Prostate gland (tissue), 2 donors: ENCODE measurements at places on chromosomes 1 and 21. TPM values are rescaled to one million over a fixed set of nuclear protein-coding genes. Genes with fewer than 3 reads are reported as not detected.
A peak's percentile ranks its signal among the peaks of the same experiment; 100 is the strongest.

S100A12 gene
- total RNA-seq: not detected

CORT gene
- total RNA-seq: 1.4 TPM

FCGR2B gene
- total RNA-seq: 1.9 TPM

KTI12 gene
- 9.2 TPM for total RNA-seq

LINGO4 gene
- 0.59 TPM for total RNA-seq

FOXJ3 gene
- total RNA-seq: 54.1 TPM

ERVH48-1 gene
- not detected for total RNA-seq

TRIM58 gene
- 9.6 TPM for total RNA-seq

DNA sequence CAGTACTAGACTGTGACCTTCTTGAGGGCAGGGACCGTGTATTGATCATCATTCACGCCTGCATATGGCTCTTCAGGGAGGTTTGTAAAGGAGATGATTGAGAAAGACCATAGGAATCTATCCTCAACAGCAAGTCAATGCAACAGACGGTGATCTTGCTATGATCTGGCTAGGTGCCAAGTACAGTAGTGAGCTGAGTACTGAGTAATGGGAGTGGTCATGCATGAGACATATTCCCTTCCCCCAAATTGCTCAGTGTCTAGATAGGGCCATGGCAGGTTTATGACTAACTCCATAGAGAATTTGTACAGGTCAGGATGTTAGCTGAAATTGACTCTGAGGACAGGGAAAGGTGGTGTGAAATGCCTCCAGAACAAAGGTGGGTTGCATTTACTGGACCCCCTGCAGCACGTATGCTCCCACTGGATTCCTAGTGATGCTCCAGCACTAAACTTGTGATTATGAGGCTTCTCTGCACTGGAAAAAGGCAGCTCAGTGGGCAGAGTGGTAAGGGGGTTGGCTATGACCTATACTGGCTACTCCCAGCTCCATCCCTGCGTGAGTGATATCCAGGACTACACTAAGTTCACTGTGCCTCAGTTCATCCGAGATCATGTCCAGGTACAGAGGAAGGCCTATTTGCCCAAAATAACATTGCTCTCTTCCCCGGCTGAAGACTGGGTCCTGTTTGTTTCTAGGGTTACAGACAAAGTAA, 37.2 kb downstream of the KCNJ6 start:
- H3K4me1 ChIP-seq: no peaks in the 10 kb centered on the region
- H3K4me3 ChIP-seq: no peak overlapping the region

DNA sequence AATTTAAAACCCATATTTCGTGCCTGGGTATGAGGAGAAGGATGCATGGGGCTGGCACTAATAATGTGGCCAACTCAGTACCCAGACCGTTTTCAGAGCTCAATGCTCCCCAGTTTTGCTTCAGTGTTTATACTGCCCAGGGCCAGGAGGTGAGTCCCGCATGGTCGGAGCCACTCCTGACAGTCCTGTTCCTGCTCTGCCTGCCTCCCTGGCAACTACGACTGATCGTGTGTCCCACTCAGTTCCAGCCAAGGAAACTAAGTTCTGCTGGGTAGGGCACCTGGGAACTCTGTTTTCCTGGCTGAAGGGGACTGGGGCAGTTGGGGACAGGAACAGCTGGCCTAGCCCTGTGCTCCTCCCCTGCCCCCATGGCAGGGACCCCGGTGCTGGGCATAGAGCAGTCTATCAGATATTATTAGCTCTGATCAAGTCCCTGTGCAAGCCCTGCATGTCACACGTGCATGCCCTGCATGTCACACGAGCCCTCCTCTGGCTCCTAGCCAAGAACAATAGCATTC, 19.2 kb downstream of the S100A7 start:
- H3K4me3 ChIP-seq: no peak overlapping the region
- H3K27me3 ChIP-seq: no peaks in the 10 kb centered on the region
- DNase-seq: no peak

GRCh38 chr1:150972417-150972940, 2.2 kb downstream of the CERS2 start:
- no peak overlapping the region for H3K4me3 ChIP-seq
- peak; percentile 24 for DNase-seq
- H3K27me3 ChIP-seq: no peaks in the 10 kb centered on the region
- peaks cover 25% of the 10 kb centered on the region for H3K4me1 ChIP-seq
- H3K36me3 ChIP-seq: no peaks in the 10 kb centered on the region
- peak overlapping the region; percentile 94 for H3K27ac ChIP-seq

DNA sequence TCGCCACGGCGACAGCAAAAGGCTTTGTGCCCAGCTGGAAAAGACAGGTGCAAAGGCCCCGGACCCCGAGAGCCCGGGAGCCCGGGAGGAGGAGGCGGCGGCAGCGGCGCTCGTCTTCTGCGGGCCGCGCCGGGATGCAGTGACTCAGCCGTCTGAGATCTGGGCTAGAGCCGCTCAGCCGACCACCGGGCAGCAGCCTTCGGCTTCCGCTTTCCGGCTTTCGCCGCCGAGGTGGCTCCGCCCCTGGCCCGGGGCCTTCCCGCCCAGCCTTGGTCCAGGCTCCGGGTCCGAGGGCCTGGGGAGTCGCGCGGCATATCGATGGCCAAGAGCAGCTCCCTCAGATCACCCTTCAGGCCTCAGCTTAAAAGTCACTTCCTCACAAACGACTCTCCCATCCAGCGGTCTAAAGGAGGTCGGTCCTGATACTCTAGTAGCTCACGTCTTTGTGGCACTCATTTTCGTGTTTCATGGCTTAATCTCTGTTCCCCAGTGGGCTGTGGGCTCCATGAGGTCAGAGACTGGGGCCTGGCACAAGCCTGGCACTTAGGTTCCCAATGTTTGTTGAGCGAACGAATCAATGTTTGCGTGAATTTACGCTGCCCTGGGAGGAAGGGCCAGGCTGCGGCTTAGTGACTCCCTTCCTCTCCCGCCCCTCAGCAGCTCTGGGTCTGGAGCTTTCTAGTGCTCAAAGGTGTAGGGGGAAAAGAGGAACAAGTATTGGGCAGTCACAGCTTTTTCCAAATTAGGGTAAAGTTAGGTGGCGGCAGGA, at the start of gene PHTF1:
PHTF1 (minus strand) TSS at position 154 of the 769 bp plus-strand sequence. CDS start 783 bp downstream, outside the sequence.
- peak within 1 kb of the TSS; percentile 59 for H3K4me3 ChIP-seq
- H3K36me3 ChIP-seq: no peaks in the 10 kb centered on the region
- peak within 1 kb of the TSS; percentile 93 for H3K27ac ChIP-seq
- no peaks in the 10 kb centered on the region for H3K27me3 ChIP-seq
- H3K4me1 ChIP-seq: no peaks in the 10 kb centered on the region

DNA sequence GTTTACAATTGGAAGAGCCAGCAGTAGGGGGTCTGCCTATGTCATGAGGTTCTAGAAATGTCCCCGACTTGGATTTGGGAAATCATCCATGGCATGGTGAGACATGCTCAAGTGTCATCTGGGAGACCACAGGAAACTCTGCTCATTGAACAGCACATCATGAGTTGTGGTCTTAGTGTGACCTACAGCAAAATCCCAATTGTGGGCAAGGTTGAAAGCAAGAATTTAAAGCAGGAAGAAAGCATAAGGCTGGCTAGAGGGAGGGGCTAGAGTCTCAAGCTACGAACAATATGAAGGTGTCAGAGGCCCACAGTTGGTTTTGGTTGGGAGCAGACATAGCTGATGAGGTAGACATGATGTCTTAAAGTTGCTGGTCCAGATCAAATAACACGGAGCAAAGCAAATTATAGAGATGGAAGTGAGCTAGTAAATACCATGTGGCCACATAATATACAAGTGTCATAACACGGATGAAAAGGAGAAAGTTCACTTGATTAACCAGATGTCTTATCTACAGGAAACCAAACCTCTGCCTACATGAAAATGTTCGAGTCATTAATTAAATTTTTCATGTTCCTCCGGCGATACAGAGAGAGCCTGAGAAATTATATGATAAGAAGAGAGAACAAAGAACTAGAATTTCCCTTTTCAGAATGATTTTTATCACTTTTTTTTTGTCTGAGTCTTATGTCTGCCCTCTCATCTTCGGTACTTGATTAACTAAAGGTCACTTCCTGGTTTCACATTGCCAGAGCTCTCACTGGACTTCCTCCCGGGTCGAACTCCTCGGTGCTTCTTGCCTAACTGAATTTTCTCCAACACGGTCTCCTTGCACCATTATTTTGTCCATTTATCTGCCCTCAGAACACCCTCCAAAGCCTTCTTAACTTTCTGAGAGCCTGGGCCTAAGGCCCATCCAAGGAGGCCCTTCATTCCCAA, 67.5 kb upstream of the DUSP10 start:
- H3K27me3 ChIP-seq: no peaks in the 10 kb centered on the region
- no peaks in the 10 kb centered on the region for H3K36me3 ChIP-seq
- DNase-seq: no peak
- no peaks in the 10 kb centered on the region for H3K4me1 ChIP-seq
- no peak overlapping the region for H3K4me3 ChIP-seq

- H3K27me3 ChIP-seq: no peaks in the 10 kb centered on the region
- no peak overlapping the region for H3K4me3 ChIP-seq
- no peaks in the 10 kb centered on the region for H3K4me1 ChIP-seq
- no peak overlapping the region for H3K27ac ChIP-seq
These were observed 62.5 kb downstream of the MORN1 start for GRCh38 chr1:2328676-2329455.

- H3K27ac ChIP-seq: no peak overlapping the region
- H3K36me3 ChIP-seq: no peaks in the 10 kb centered on the region
- DNase-seq: peak; percentile 46
These were observed 315.7 kb downstream of the TPR start for GRCh38 chr1:186059311-186059710.

DNA sequence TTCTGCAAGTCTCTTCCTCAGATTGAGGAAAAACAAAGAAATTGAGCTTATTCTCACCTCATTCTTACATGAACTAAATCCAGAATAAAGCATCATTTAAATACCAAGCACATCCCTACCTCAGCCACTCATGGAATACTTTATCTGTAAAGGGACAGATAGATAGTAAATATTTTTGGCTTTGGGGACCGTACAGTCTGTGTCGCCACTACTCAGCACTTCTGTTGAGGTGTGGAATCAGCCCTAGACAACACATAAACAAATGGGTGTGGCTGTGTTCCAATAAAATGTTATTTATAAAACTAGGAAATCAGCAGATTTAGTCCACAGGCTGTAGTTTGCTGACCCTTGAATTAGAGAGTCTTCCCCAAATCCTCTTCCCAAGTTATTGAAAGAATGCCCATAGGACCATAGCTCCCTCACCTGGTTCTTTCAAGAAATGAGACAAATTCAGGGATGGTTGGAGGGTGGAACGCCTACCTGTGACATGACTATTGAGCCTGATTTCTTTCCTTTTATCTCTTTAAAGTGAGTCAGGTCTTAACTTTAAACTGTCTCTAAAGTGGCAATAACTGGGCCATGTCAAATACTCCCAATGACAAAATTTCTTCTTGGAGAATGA, 878.5 kb downstream of the USP25 start:
- H3K4me3 ChIP-seq: no peak overlapping the region
- H3K27me3 ChIP-seq: no peaks in the 10 kb centered on the region
- H3K27ac ChIP-seq: no peak overlapping the region

- H3K27me3 ChIP-seq: no peaks in the 10 kb centered on the region
- no peaks in the 10 kb centered on the region for H3K36me3 ChIP-seq
- H3K27ac ChIP-seq: no peak overlapping the region
- no peak overlapping the region for H3K4me3 ChIP-seq
- no peak for DNase-seq
These were observed 132.4 kb downstream of the SDCCAG8 start for GRCh38 chr1:243388276-243388675.

- H3K4me1 ChIP-seq: no peaks in the 10 kb centered on the region
- no peaks in the 10 kb centered on the region for H3K36me3 ChIP-seq
- no peaks in the 10 kb centered on the region for H3K27me3 ChIP-seq
- H3K27ac ChIP-seq: no peak within 1 kb of the TSS
These were observed at the start of gene C1orf141 for GRCh38 chr1:67134695-67135094. Gene C1orf141, minus strand, starts transcription at chr1:67134970. Its CDS starts 7,730 bp downstream, at chr1:67127240.

GRCh38 chr1:79197421-79197820, 190.9 kb upstream of the ADGRL4 start:
- no peak for DNase-seq
- no peak overlapping the region for H3K27ac ChIP-seq
- H3K27me3 ChIP-seq: no peaks in the 10 kb centered on the region
- no peaks in the 10 kb centered on the region for H3K4me1 ChIP-seq

GRCh38 chr1:174700314-174700713, 252.6 kb downstream of the GPR52 start:
- H3K36me3 ChIP-seq: no peaks in the 10 kb centered on the region
- no peak overlapping the region for H3K4me3 ChIP-seq
- no peaks in the 10 kb centered on the region for H3K4me1 ChIP-seq

DNA sequence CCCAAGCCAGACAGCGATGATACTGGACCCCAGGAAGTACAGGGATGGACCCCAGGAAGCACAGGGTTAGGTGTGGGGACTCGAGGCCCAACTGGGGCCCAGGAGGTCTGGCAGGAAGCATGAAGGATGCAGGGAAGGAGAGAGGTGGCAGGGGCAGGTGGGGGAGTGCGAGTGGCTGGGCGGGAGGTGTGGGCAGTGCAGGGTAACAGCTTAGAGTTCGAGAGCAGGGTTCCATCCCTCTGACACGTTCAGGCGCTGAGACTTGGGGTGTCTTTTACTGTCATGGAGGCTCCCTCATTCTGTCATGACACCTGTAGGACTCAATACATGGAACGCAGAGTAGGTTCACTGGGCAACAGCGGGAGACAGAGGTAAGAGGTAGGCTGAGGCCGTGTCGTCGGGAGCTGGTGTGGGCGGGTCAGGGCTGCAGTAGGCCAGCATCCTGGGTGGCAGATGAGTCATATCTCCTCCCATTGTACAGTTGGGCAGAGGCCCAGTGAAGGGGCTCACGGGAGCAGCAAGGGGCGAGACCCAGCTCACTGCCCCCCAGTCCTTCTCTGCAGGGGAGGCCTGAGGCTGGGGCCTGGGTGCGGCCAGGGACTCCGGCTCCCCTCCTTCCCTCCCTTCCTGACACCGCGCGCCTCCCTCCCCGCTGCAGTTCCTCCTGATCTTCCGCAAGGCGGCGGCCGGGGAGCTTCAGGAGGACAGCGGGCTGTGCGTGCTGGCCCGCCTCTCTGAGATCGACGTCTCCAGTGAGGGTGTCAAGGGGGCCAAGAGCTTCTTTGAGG, 11.6 kb upstream of the CTRC start:
- no peak overlapping the region for H3K4me3 ChIP-seq
- no peaks in the 10 kb centered on the region for H3K27me3 ChIP-seq
- peak overlapping the region; percentile 62 for H3K27ac ChIP-seq
- no peaks in the 10 kb centered on the region for H3K36me3 ChIP-seq

DNA sequence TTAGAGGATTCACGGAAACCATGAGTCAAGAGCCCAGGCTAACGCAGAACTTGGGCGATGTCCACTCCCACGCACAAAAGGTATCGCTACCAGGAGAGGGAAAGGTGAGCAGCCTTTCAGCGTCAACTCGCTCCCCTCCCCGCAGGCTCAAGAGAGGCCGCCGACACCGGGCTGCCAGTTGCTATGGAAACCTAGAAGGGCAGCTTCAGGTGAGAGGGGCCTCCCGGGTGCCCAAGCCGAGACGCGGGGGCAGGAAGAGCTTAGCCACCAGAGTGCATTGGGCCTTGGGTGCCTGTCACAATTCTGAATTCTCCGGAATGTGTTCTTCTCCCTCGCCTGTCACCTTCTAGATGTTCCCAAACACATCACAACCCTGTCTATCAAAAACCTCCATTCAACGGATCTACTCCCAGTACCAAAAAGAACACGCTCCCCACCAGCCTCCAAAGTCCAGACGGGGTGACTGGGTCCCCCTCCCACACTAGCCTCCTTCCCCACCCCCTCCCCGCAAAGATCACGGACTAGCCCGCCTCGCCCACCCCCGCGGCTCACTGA, 694 bp downstream of the MEAF6 start:
- H3K4me1 ChIP-seq: no peaks in the 10 kb centered on the region
- DNase-seq: no peak
- H3K27ac ChIP-seq: peak overlapping the region; percentile 96
- H3K27me3 ChIP-seq: no peaks in the 10 kb centered on the region
- H3K4me3 ChIP-seq: peak overlapping the region; percentile 98

- no peak overlapping the region for H3K4me3 ChIP-seq
- DNase-seq: no peak
- H3K36me3 ChIP-seq: no peaks in the 10 kb centered on the region
- H3K27ac ChIP-seq: no peak overlapping the region
- no peaks in the 10 kb centered on the region for H3K27me3 ChIP-seq
These were observed 39.2 kb upstream of the POU3F1 start for GRCh38 chr1:38085666-38086330.
